HCT116 (cell line): ENCODE measurements at places on chromosomes 13 and 19. TPM values are rescaled to one million over a fixed set of nuclear protein-coding genes. Genes with fewer than 3 reads are reported as not detected.

- DNase-seq = no peak
These were observed 158.7 kb upstream of the GPR12 start for GRCh38 chr13:26919311-26919710.

ADGRE3 gene
- not detected for total RNA-seq

ZIM2 gene
- total RNA-seq = not detected

SIGLEC5 gene
- total RNA-seq = not detected
